ENCODE measurements at places on chromosomes 13 and 19.

DNA sequence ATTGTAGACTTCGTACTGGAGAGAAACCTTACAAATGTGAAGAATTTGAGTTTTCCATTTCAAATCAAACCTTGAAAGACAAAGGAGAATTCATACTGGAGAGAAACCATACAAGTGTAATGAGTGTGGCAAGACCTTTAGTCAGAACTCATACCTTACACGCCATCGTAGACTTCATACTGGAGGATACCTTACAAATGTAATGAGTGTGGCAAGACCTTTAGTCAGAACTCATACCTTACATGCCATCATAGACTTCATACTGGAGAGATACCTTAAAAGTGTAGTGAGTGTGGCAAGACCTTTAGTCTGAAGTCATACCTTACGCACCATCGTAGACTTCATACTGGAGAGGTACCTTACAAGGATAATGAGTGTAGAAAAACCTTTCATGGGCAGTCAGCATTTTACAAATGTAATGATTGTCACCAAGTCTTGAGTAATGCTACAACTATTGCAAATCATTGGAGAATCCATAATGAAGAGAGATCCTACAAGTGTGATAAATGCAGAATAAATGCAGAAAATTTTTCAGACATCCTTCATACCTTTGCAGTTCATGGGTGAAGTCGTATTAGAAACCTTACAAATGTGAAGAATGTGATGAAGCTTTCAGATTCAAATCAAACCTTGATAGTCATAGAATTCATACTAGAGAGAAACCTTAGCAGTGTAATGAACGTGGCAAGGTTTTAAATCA, 14.7 kb downstream of the ZNF765 start:
- no peak for DNase-seq

DNA sequence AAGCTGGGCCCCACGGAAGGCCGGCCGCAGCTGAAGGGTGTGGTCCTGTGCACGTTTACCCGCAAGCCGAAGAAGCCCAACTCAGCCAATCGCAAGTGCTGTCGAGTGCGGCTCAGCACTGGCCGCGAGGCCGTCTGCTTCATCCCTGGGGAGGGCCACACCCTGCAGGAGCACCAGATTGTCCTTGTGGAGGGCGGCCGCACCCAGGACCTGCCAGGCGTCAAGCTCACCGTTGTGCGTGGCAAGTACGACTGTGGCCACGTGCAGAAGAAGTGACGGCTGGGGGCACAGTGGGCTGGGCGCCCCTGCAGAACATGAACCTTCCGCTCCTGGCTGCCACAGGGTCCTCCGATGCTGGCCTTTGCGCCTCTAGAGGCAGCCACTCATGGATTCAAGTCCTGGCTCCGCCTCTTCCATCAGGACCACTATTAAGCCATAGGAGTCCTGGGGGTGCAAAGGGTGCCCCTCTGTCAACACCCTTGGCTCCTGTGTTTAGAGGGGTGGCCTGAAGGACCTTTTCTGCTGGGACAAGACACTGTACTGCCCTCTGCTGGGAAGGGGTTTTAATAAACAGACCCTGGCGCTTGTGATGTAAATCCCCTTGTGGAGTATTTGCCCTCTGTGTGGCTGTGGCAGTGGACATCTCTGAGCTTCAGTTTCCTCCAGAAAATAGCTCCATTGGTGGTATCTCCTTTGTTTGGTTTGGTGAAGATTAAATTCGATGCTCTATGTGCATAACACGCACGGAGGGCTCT, 1.9 kb downstream of the MRPS12 start:
- DNase-seq = no peak

- no peak for DNase-seq
Measured at GRCh38 chr19:3720349-3720917, 12.2 kb downstream of the TJP3 start.

DNA sequence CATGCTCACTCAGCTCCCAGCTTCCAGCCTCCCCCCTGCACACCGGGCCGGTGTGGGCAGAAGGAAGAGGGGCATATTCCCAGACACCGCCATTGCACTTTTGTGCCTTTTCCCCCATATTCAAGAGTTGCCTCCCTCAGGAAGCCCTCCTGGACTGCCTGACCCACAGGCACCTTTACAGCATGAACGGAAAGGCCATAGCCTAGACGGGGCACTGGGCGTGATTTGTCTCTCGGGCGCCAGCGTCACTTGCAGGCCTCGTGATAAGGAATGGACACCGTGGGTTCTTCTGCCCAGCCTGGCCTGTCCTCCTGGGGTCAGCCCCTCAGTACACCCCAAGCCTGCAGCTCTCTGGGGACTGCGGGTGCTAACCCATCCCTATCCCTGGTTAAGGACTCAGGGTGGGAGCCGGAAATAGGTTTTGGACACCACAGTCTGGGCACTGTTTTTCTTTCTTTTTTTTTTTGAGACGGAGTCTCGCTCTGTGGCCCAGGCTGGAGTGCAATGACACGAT, 933 bp upstream of the UQCR11 start:
- DNase-seq = no peak

DNA sequence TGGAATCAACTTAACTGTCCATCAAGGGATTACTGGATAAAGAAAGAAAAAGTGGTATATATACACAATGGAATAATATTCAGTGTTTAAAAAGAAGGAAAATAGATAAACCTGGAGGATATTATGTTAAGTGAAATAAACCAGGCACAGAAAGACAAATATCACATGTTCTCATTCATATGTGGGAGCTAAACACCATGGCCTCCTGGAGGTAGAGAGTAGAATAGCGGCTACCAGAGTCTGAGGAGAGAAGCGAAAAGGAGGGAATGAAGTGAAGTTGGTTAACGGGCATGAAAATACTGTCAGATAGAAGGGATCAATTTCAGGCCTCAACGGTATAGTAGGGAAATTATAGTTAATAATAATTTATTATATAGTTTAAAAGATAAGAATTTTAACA, 147.5 kb upstream of the OBI1 start:
- no peak for DNase-seq

Data from NCI-H510A (cell line).